ENCODE measurements at places on chromosomes 6 and 20.

- DNase-seq, result no peak
These were observed 32.9 kb upstream of the GATA5 start for GRCh38 chr20:62508641-62509051.

- DNase-seq, result no peak
These were observed 15.6 kb downstream of the PDSS2 start for GRCh38 chr6:107443608-107444267.

- DNase-seq, result no peak
These were observed 137.7 kb upstream of the HEY2 start for GRCh38 chr6:125611573-125612344.

DNA sequence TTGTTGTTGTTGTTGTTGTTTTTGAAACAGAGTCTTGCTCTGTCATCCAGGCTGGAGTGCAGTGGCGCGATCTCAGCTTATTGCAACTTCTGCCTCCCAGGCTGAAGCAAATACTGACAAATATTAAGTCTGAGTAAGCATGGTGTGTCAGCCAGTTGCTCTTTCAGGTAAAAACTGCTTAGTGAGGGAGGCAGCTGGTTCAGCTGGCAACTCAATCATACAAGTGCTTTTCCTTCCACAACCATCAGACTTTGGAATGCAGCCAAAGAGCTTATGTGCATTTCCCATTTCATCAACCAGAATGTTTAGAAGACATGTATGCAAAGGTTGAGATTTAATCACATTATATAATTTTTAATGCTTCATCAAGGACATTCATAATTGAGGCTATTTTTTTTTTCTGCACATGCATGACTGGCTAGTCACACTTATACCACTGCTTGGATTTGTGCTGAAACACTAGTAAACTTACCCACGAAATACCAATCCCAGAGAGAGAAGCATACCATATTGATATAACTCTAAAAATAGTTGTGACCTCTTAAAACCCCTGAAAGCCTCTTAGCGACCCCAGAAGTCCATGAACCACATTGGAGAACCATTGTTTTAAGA is 56.0 kb downstream of the CLIC5 start:
- DNase-seq, result no peak

GRCh38 chr6:108822401-108822800 is 25.8 kb upstream of the ARMC2 start:
- no peak for DNase-seq

GRCh38 chr6:107806691-107807090 is 17.4 kb downstream of the SCML4 start:
- DNase-seq, result no peak

Data from HuH-7 (cell line).